Fibroblast of skin of left biceps (primary cell): ENCODE measurements at places on chromosomes 12 and 14.
A peak's percentile ranks its signal among the peaks of the same experiment; 100 is the strongest.

DNA sequence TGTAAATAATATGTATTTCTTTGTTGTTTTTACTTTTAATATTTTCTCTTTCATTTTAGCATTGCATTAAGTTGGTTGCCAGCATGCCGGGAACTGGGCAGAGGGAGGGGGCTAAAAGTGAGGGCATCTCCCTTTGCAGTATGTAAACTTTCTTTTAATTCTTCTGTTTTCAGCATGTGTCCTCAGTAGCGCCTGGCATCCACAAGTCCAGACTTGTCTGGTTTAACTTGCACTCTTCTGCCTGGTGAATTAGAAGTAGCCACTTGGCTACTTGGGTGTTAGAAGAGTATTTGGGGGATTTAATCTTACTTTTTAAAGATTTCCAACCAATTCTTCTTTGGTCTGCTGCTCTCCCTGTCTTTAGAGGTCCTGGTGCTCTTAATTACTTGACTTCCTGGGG, 117.2 kb upstream of the SCAF11 start:
- no peak for DNase-seq

- no peak for DNase-seq
These were observed 16.3 kb upstream of the TBC1D30 start for GRCh38 chr12:64808110-64808509.

DNA sequence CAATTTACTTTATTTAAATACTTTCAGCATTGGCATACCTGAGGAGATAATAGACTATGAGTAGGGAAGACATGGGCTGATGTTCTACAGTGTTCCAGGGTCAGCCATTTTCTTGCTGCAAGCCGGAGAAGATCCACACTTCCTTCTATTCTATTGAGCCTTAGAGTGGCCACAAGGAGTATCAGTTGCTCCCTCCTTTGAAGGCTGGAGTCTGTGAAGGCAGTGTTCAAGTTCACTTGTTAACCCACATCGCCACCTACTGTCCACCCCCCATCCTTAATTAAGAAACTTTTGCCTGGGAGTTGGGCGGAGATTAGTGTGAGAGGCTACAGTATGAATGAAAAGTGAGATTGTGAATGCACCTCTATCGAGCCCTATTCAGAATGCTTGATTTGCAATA, 666.6 kb downstream of the NRXN3 start:
- DNase-seq: peak; percentile 7

DNA sequence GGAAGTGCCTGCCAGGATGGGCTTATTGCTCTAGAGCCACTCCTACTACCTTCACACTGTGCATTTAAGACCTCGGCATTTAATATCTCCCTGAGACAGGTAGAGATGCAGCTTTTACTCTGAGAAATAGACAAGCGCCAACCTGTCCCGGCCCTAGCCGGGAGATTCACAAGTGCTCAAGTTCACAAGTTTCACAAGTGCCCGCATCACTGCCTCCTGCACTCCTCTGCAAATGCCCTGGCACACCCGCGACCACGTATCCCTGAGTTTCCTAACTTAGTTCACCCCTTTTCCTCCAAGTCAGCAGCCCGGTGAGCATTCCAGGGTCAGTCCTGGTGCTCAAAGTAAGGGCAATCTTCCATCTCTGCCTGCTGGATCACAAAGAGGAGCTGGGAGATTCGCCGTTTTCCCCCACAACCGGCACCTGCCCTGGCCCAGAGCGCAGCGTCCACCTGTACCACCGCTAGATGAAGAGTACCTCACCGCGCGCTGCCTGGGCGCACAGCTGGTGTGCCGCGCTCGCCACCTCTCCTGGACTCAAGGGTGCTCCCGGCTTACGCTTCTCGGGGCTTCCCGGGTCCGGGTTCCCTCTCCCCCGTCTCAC, 5.0 kb upstream of the SLC38A4 start:
- DNase-seq: no peak

- no peak for DNase-seq
These were observed 1089.8 kb downstream of the FLRT2 start for GRCh38 chr14:86619726-86620125.

DNA sequence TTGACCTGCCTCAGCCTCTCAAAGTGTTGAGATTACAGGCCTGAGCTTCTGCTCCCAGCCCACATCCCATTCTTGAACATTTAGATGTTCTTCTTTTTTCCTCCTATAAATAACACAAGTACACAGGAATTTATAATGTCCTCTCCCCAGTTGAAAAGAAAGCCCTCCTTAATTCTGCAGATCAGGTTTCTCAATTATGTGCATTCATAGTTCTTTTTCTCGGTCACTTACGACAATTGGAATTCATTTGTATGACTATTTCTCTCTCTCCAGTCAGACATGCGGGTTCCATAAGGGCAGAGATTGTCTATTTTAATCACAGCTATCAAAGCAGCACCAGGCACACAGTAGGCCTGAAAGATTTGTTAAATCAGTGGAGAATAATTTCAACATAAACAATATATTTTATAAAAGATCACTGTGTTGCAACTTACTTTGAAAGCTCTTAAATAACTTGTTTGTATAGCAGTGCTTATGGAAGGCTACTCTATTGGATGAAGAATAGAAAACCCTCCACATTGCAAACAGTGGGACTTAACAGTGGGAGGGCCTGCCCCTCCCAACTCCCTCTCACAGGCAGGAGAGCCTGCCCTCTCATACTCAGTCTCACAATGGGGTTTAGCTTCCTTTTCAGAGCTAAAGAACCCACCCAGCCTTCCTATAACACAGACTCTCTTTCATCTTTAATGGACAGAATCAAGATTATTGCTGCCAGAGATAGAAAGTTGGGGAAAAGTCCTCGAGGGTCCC, 84.1 kb upstream of the TRAF3 start:
- DNase-seq: no peak
